ENCODE measurements at places on chromosomes 3 and 15.

DNA sequence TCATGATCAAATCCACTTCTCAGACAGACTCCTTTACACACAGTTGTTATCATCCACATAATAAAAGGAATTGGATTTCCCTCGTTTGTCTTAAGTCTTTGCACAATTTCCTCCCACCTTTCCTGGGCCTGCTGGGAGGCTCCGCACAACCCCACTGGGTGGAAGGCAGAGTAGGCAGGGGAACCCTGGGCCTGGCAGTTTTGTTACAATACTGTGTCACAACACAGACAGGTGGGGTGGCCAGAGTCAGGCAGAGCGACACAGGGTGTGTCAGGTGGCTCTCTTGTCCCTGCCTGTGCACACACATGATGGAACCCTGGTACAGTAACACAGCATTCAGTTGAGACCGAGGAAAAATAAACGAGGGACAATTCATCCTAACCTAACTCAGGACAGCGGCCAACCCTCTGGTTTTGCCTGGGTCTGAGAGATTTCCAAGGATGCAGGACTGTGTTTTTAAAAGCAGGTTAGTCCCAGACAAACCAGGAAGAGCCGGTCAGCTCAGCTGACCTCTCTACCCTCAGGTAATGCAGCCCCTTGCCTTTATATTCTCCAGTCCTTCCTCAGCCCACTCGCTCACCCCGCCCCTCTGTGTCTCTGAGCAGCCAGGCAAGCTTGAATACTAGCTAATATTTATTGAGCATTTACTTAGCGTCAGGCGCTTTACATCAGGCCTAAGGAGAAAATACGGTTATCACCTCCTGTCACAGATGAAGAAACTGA is 8.8 kb upstream of the FAM174B start:
- no peak for DNase-seq

DNA sequence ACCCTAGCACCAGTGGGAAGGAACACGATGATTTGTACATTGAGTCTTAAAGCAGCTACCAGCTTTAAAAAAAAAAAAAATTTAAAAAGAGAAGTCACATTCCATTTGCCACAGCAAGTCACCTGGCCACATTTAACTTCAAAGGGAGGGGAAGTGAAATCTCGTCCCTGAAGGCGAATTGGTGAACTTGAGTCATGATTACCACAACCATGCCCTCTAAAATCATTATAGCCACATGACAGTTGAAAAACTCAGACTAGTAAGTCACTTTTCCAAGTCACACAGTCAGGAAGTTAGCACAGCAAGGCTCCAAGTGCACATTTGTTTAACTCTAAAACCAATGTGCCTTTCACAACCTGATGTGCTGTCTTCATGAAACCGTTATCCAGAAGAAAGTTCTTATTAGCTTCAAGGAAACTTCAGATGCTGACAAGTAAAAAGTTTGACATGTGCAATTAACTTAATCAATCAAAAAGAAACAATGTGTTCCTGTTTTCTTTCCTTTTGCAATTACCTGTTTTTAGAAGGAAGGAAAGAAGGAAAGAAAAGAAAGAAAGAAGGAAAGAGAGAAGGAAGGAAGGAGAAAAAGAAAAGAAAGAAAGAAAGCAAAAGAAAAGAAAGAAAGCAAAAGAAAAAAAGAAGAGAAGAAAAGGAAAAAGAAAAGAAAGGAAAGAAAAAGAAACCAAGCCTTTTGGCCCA is 8.3 kb upstream of the THSD4 start:
- DNase-seq, result no peak

GRCh38 chr3:9898467-9899241 is 4.0 kb upstream of the IL17RE start:
- no peak for DNase-seq

- DNase-seq, result no peak
These were observed 26.2 kb downstream of the AAGAB start for GRCh38 chr15:67228286-67228685.

DNA sequence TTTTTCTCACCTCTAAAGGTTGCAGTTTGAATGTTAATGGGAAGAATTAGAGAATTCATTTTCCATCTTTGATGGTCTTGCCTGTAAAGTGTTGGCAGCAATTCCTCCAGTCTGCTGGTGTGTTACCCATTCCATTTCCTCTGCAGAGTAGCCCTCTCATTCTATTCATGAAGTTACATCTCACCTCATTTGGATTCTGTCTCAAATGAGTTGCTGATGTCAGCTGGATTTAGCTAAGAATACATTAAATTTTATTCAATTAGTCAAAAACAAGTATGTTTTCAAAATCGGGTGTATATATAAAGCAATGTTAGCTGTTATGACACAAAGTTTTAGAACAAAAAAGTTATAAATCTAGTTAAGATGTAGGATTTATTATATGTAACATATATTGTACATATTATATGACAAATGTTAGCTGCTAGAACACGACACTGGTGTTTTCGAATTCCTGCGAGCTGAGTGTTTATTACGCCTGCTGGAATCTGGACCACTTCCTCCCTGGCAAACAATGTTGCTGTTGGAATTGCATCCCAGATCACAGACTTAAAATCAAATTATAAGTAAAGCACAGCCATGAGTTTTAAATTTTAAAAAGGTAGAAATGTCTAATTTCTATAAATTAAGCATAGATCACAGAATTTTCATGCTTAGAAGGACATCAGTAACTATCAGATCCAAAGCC is 516.2 kb downstream of the OCA2 start:
- DNase-seq, result no peak

DNA sequence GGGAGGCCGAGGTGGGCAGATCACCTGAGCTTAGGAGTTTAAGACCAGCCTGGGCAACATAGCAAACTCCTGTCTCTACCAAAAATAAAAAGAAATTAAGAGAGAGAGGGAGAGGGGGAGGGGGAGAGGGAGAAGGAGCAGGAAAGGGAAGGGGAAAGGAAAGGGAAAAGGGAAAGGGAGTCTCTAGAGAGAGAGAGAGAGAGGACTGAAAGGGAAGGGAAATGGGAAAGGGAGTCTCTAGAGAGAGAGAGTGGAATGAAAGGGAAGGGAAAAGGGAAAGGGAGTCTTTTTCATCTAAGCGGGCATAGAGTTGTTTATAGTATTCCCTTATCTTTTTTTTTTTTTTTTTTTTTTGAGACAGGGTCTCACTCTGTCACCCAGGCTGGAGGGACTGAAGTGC is 148.1 kb downstream of the NEO1 start:
- no peak for DNase-seq
